ENCODE measurements at places on chromosomes 2 and 18.
A peak's percentile ranks its signal among the peaks of the same experiment; 100 is the strongest.

- peak; percentile 68 for DNase-seq
Measured at GRCh38 chr2:25204190-25204838, 35.9 kb upstream of the POMC start.

DNA sequence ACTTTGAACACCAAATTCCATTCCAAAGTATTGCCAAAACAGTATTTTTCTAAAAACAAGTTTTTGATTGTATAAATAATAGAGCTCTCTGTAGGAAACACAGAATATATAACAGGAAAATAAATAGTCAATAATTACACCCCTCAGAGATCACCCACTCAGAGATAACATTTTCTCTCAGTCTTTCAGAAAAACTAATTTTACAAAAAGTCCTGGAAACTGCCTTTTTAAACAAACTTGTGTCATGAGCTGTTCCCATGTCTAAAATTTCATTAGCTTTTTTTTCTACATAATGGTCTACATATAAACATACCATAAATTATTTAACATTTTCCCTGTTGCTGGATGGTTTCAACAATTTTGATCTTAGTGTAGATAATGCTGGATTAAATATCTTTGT lies 1.2 kb upstream of the WDSUB1 start:
- no peak for DNase-seq

DNA sequence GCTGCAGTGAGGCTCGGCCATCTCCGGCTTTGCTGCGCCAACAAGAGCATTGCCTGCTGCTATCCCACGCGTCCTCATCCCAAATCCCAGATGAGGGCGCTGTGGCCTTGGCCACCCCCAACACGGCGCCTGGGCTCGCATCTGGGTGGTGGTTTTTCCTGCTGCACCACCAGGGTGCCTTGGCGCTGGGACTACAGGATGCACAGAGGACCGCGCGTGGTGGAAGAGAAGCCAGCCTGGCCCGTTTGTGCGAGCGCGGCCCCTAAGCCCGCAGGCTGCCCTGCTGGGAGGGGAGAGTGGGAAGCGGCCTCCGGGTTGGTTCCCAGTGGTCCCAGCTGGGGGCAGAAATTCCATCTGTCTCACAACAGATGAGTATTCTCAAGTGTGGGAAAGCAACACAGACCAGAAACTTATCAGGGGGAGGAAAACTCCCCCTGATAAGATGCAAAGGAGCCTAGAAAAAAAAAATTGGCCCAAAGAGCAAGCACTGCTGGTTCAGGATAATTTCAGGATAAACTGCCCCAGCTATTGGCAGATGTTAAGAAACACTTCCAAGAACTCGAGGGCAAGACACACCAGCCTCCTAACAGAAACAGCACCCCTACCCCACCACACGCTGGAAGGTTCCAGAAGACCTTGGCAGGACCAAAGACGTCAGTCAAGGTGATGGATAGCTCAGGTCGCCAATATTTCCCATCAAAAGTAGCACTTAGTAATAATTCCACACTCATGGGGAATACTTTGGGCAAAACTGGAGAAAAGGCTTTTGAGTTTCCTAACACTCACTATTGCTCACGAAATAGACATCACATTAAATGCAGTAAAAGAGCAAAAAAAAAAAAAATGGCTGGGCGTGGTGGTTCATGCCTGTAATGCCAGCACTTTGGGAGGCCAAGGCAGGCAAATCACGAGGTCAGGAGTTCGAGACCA lies 152.1 kb downstream of the PXDN start:
- DNase-seq: no peak

GRCh38 chr2:129006135-129006886 lies 687.6 kb upstream of the HS6ST1 start:
- DNase-seq: no peak

DNA sequence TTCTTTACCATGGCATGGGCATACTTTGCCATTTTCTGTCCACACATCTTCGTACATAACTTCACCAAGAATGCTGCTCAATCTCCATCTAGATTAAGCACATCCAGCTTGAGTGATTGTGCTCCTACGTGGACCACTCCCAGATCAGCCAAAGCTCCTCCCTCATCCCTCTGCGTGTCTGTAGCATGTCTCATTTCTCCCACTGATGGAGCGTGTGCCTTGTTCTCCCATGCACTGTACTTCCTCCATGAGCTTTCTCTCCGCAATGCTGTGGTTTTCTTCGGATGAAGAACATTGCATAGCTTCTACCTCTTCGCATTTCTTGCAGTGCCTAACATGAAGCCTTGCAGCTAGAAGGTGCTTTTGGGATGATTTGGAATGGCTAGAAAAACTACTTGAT lies 13.5 kb downstream of the CCL20 start:
- DNase-seq: no peak

- DNase-seq: no peak
Measured at GRCh38 chr2:109144271-109144670, 15.3 kb downstream of the SH3RF3 start.

All from activated B cell treated with CpG ODN at 0.5 μM for 24 hours (primary cell).